Endodermal cell (in vitro differentiated cells): ENCODE measurements at places on chromosomes 2 and 18.

DNA sequence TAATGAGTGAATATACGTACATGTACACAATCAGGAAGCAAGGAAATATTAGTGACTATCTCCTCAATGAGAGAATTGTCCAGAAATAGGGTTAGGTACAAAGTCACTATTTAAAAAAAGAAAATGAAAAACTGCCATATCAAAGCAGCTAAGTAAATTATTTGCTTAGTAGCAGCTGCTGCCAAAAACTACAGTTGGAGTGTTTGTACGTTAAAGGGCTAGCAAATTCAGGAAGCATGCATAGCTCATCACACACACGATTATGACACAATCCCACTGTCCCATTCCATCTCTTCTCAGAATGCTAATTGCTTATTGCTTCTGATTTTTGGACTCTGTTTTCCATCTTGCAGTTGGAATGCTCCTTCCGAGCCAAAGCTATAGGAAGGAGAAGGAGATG lies 2012.5 kb upstream of the LRRTM1 start:
- no peak for DNase-seq

- DNase-seq = no peak
Observed at GRCh38 chr18:13449651-13450050, 231.1 kb downstream of the LDLRAD4 start.

DNA sequence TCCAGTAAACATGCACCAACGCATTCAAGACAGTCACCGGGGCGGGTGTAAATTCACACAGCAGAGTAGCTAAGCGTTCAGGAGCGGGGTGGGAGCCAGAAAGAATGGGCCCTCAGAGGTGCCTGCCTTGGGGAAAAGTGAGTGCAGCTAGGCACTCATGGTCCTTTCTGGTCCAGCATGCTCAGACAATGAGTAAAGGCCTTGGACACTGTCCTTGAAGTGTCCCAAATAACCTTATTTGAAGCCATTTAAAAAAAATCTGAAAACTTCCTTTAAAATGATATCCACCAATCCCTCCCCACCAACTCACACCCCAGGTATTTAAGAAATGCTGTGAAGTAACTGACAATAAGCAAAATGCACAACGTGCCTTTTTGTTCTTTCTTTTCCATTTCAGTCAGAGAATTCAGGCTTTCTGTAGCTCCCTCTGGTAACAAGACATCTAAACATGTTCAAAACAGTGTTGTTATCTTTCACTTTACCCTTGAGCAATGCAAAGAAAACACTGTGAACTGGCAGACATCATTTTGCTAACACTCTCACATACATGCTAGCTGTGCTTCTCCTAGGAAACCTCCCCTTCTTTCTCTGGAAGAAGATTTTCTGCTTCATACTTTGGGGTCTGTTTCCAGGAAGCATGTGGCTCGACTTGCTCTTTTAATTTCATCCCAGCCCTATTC lies 445.1 kb upstream of the SPRED2 start:
- no peak for DNase-seq

GRCh38 chr2:99701503-99701902 lies 211.7 kb upstream of the REV1 start:
- DNase-seq = no peak

- DNase-seq = peak; percentile 14
Observed at GRCh38 chr18:10020171-10020570, 106.4 kb downstream of the VAPA start.
